ENCODE measurements at places on chromosomes 5 and 9. TPM values are rescaled to one million over a fixed set of nuclear protein-coding genes. Genes with fewer than 3 reads are reported as not detected.
A peak's percentile ranks its signal among the peaks of the same experiment; 100 is the strongest.

DNA sequence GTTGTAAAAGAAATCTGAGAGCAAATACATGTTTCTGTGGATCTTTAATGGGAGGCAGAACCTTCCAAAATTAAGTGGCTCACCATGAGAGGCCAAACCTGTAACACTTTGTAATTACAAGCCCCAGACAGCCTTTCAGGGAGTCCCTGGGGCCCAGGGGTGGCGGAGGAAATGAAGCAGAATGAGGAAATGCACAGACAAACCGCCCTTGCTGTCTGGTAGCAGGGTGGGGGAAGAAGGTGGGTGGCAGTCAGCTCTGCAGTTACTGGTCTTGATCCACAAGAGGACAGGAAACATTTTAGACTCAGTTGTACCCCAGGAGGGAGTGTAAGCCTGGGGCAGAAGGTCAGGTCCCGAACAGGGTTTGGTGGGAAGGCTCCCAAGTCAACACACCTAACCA lies 6.5 kb downstream of the ARL14EPL start:
- DNase-seq: no peak

The GZMA gene
- total RNA-seq: 1.6 TPM

The OTULINL gene
- total RNA-seq: 6.4 TPM

- DNase-seq: no peak
Observed at GRCh38 chr5:178177569-178177968, 9.6 kb downstream of the GMCL2 start.

DNA sequence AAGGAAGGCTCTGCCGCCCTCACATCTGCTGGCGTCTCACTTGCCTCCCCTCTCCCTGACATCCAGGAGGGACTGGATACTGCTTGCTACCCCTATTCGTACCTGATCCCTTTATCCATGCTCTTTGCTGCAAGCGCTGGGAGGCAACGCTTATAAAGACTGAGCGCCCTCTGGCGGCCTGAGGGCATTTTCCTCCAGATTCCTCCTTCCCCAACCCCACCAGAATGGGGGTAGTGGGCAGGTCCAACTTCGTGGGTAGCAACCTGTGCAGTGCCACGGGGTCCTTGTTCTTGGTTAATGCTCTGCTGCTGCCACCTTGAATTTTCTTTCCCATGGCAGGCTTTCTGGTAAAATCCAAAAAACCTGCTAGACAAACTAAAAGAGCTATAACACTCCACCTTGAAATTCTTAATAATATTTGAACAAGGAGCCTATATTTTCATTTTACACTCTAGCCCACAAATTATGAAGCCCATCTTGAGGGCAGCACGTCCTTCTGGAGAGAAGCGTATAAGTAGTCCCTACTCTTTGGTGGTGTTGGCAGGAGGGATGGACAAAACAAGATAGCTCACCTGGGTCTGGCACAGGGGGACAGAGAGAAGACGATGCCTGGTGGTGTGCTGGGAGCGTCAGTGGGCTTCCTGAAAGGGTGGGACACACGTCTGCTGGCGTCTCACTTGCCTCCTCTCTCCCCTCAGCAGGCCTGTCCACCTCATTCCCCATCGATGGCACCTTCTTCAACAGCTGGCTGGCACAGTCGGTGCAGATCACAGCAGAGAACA lies 52.5 kb downstream of the JADE2 start:
- DNase-seq: no peak

GRCh38 chr9:98575379-98576346 lies 133.1 kb downstream of the GABBR2 start:
- no peak for DNase-seq

The MAMDC2 gene
- 29.0 TPM for total RNA-seq

DNA sequence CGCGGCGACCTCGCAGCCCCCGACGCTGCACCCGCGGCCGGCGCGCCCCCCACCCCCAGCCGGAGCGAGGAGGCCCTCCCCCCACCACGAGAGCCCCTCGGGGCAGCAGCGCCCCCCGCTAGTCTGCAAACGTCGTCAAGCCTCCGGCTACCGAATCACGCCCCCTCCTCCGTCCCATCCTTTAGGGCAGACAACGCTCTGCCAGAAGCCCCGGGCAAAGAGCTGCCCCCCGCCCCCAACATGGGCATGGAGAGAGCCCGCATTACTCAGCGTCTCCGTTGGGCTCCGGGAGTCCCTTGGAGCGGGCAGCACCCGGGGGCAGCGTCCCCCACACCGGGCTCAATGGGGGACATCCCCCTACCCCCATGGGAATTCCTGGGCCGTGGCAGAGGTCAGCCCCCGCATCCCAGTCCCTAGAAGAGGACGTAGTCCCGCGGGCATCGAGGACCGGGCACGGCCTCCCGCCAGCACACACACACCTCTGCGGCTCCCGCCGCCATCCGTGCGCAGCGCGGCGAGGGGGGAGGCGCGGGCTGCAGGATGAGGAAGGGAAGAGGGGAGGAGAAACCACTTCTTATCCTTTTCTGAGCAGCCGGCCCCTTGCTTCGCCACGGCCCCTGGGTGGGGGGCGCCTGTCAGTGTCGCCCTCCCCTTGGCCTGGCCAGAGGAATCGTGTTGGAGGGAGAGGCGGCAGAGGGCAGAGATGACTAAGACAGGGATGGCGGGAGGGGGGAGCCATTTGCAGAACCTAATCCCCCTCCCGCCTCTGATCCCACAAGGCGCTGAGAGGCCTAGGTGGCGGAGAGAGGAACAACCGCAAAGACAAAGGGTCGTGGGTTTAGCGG lies 750 bp downstream of the DNM1 start:
- no peak for DNase-seq

The CD180 gene
- total RNA-seq: 0.85 TPM

The FBXL7 gene
- 21.1 TPM for total RNA-seq

DNA sequence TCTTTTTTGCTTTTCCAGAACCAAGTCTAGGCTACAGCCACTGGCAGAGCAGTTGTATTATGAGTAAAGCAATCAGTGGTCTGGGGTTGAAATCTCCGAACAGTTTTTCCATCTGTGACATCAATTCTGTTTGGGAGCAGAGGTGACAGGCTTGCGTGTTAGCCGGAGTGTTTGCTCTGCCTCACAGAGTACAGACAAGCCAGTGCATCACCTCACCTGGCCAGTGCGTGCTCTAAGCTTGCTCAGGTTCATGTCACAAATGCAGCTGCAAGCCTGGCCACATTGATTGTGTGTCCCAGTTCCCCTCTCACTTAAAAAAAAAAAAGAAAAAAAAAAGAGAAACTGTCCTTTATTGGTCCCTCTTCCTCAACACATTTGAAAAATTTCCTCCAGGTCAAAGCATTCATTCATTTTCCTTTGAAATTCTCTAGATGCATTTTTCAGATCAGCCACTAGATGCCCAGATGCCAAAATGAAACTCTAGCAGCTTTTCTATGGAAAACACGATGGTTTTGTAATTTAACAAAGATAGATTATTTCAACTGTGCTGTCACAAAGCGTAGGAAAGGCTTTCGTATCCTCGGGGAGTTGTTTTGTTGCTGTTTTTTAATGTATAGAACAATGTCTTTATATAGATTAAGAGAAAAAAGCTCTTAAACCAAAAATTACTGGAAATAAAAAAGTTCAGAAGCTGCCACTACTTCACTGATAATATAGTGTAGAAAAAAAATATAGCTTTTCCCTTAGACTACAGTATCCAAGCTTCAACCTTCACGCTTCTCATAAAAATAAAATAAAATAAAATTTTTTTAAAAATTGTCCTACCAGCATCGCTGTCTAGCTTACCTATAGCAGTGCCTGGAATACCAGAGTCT lies 585.5 kb downstream of the TLE1 start:
- no peak for DNase-seq

- no peak for DNase-seq
Observed at GRCh38 chr5:100758780-100759179, 144.3 kb downstream of the ST8SIA4 start.

The ACTBL2 gene
- not detected for total RNA-seq

DNA sequence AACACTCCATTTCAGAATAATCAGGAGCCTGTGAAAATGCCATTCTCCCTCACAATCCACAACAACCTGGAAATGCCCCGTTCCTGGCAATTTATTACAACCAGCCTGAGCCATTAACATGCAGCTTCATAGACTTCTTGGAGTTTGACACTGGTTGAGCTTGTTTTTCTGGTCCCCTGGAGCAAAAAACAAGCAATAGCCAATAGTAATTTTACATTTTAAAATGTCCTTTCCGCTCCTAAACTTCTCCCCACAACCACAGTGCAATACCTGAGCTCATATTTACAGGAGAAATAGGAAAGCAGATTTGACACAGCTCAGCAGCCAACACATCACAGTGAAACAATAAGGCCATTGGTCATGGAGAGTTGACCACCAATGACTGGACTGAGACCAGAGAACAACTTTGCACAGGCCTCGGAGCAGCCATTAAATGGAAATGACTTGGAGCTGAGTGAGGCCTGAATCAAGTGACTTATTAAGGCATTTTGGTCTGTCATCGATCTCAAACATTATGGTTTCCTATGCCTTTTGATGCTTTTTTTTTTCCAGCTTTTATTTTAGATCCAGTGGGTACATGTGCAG lies 73.0 kb downstream of the ENC1 start:
- no peak for DNase-seq

- DNase-seq: no peak
Observed at GRCh38 chr9:132241840-132242620, 80.2 kb downstream of the NTNG2 start.

GRCh38 chr9:128593039-128593438 lies 40.7 kb downstream of the SPTAN1 start:
- no peak for DNase-seq

GRCh38 chr9:106872641-106873040 lies 9.7 kb downstream of the ZNF462 start:
- DNase-seq: no peak

The FSTL4 gene
- not detected for total RNA-seq

DNA sequence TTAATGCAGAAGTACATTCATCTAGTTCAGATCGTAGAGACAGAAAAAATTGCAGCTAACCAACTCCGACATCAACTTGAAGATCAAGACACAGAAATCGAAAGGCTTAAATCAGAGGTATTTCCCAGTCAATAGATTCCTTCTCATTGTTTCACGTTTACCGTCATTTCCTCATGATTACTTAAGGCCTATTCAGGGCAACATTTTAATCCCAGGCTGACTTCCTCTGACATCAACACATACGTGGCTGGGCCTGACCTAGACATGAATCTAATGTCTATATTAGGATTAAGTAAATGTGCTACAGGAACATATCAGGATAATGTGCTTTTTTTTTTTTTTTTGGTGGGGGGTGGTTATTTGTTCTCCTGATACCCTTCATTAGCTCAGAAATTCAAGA lies 107.9 kb downstream of the RASGRF2 start:
- no peak for DNase-seq

- no peak for DNase-seq
Observed at GRCh38 chr5:172095368-172096206, 89.1 kb upstream of the FBXW11 start.

GRCh38 chr9:127025042-127025441 lies 97.4 kb downstream of the ANGPTL2 start:
- DNase-seq: no peak

The SLC6A18 gene
- total RNA-seq: not detected

GRCh38 chr5:158921441-158922262 lies 178.1 kb downstream of the EBF1 start:
- no peak for DNase-seq

The LAMC3 gene
- total RNA-seq: 2.8 TPM

The PPIP5K2 gene
- total RNA-seq: 60.8 TPM

GRCh38 chr5:134465816-134466240 lies 54.1 kb upstream of the CDKN2AIPNL start:
- DNase-seq: peak; percentile 46

The PCDHA2 gene
- total RNA-seq: 0.85 TPM

- no peak for DNase-seq
Observed at GRCh38 chr9:119537138-119537537, 167.9 kb upstream of the BRINP1 start.

- no peak for DNase-seq
Observed at GRCh38 chr5:119011186-119011585, 22.8 kb upstream of the DTWD2 start.

The HBEGF gene
- 22.6 TPM for total RNA-seq

- DNase-seq: no peak
Observed at GRCh38 chr5:111379391-111379816, 132.9 kb downstream of the STARD4 start.

The NSA2 gene
- total RNA-seq: 58.9 TPM

- DNase-seq: no peak
Observed at GRCh38 chr5:67106626-67107342, 89.8 kb downstream of the CD180 start.

DNA sequence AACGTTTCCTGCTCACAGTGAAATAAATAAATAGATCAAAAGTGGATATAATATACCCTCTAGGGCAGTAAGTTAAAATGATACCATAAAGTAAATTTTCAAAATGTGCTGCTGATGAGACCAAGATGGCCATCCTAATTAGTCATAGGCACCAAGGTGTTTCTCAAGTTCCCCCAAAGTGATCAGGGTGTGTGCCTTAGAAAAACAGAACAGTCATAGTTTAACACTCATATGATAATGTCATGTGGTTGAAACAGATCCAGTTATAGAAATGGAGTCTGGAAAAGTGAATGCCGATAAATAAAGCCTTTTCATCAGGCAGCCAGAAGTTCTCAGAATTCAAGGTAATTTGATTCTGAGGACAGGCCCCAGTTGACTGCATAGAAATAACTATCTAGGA lies 161.5 kb upstream of the CDKN2B start:
- DNase-seq: no peak

GRCh38 chr9:69874301-69875060 lies 53.9 kb downstream of the CFAP95 start:
- DNase-seq: no peak

GRCh38 chr9:4114569-4115505 lies 185.0 kb downstream of the GLIS3 start:
- DNase-seq: no peak

All from thoracic aorta (tissue), 2 donors.